MCF 10A (cell line): ENCODE measurements at places on chromosomes 6 and 20.

GRCh38 chr20:34713194-34713943 is 9.2 kb downstream of the TP53INP2 start:
- peak; percentile 92 for DNase-seq

GRCh38 chr6:143773506-143774150 is 69.5 kb upstream of the LTV1 start:
- no peak for DNase-seq

GRCh38 chr6:5094327-5094726 is 9.2 kb downstream of the PPP1R3G start:
- DNase-seq: peak; percentile 81

- no peak for DNase-seq
Observed at GRCh38 chr6:139903411-139904157, 529.1 kb upstream of the CITED2 start.
